ENCODE measurements at places on chromosomes 4 and X.

DNA sequence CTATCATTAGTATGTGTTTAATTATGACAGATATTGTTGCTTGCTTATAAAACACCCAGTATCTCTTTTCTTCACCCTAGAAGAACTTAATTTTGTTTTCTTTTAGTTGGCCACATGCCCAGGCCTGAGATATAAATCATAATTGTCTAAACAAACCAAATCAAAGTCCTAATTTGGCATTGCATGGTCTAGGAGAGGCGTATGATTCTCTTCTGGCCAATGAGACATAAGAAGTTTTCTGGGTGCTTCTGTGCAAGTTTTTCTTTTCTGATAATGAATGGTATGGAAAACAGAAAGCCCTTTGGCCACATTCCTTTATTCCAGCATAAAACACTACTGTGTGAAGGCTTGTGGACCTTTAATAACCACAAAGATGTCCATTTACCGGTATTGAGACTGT lies 192.9 kb upstream of the CTSO start:
- no peak for DNase-seq

GRCh38 chr4:121277194-121278105 lies 103.4 kb downstream of the QRFPR start:
- DNase-seq, result no peak

DNA sequence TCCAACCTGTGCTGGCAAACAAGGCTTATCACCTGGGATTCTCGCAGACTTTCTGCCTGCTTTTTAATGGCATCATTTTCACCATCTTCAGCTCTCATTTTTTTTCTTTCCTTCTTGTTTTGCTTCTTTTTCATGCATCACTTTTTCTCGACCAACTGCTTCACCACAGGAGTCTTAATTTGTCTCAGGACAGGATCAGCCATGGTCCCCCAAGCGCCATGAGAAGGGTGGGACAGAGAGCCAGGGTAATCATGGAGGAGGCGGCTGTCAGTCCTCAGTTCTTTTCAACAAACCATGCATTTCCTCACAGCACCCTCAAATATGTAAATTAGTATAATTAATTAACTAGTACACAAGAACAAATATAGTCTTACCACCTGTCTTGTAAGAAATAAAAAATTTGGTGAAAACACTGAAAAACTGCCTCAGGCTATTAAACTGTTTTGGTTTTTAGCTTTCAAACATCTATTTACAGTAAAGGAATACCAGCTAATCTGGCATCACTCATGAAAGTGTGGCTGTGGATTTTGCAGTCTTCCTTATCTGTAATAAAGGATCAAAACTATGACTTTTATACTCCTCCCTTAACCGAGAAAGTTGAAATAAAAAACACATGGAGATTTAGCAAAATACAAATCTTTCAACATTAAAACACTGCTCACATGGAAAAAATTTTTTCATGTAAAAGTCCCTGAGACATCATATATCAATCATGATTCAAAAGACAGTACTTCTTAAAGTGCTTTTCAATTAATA lies 19.1 kb downstream of the EIF4E start:
- DNase-seq, result no peak

- DNase-seq, result no peak
These were observed 46.2 kb upstream of the IGFBP7 start for GRCh38 chr4:57156242-57156990.

DNA sequence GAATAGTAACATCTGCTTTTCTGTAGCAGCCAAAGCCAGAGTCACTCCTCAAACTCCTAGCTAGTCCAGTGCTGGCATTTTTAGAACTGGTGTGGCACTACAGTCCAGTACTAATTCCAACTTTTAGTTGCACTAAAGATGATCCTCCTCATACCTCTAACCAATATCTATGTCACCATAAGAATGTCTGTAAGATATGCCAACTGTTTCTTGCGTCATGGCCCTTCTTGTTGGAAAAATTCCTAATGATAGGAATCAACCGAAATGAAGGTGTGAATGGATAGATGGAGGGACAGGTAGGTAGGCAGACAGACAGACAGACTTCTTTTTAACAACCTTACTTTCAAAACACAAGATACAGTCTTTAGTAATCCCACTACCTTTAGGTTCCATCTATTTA lies 74.6 kb upstream of the PRSS48 start:
- no peak for DNase-seq

GRCh38 chr4:53716011-53716410 lies 124.7 kb upstream of the LNX1 start:
- DNase-seq, result no peak

DNA sequence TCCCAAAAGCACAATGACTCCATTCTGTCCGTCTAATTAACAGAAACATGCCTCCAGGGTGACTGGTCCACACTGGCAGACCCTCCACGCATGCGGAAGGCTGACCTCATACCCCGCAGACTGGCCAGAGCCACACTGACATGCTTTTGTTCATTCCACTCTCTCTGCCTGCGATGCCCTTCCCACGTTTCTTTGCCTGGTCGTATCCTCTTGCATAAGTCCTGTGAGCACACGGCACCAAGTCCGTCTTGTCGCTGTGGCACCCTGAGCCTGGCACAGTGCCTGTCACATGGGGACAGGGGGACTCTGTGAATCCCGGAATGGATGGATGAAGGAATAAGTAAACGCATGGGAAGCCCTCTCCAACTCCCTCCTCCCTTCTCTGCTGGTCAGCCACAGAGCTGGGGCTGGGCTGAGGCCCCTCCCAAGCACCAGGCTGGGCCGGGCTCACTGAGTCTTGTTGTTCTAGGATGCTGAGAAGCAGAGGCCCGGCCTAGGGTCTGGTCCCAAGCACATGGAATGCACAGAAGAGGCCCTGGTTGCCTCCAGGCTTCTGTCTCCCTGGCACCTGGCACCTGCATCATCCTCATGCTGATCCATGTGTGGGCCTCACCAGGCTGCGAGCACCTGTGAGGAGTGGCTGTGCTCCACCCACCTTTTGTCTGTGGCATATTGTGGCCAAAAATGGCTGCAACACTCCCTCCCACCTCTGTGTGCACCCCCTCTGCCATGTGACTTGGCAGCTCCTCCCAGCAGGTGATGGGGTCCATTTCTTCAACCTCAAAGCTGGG lies 38.9 kb upstream of the C4orf50 start:
- no peak for DNase-seq

GRCh38 chr4:152786627-152787026 lies 6.9 kb downstream of the ARFIP1 start:
- DNase-seq, result no peak

DNA sequence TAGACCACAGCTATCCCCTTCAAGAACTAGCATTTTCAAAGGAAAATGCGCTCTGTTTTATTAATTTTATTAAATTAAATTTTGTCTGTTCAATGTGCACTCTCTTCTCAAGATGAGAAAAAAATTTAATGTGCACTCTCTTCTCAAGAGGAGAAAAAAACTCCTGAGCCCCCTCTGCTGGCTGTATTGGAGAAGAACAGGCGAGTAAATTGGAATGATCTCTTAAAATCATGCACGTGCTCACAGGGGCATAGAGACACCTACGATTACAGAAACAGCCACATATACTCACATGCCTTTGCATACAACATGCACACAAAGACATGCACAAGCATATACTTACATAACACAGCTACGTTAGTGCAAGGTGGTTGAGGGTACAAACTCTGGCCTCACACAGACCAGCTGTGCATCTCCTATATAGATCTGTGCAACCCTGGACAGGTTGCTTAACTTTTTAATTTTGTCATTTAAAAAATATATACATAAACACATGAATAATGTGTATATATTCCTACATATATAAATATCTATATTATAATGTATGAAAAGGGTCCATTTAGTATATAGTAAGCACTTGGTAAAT lies 176.2 kb upstream of the CXorf66 start:
- no peak for DNase-seq

DNA sequence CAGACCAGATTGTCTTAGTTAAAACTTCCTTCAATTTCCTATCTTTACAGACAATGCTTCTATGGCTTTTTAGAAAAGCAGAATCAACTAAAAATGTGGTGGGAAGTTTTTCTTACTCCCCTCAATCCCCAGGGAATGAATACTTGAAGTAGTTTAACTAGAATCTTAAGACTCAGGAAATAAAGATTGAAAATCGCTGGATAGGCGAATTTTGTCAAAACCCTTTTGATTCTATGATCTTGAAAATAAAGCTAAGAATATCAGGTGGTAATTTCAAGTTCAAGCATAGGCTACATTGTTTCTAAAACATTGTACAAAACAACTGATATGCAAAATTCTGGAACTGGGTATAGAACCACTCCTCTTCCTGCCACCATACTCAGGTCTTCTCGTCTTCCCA lies 276.5 kb upstream of the GK2 start:
- DNase-seq, result no peak

- DNase-seq, result no peak
These were observed 2.1 kb upstream of the FAT1 start for GRCh38 chr4:186725469-186726425.

- no peak for DNase-seq
These were observed 12.6 kb downstream of the ZMYM3 start for GRCh38 chrX:71241301-71241700.

DNA sequence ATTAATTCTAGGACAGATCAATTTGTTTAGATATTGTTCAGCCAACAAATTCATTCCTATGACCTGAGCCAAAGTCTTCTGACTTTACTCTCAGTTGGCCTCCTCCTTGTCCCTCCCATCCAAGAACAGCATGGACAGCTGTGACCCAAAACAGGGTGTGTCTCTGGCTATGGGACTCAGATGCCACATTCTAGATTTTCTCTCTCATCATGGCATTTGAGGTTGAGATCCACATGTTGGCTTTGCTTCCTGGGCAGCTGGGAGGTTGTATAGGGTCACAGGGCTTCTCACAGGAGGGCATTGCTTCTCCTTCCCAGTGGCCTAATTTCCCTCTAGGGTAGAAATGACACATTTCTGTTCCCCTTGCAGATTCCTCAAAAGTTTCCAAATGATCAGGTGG lies 22.6 kb upstream of the EGF start:
- no peak for DNase-seq

DNA sequence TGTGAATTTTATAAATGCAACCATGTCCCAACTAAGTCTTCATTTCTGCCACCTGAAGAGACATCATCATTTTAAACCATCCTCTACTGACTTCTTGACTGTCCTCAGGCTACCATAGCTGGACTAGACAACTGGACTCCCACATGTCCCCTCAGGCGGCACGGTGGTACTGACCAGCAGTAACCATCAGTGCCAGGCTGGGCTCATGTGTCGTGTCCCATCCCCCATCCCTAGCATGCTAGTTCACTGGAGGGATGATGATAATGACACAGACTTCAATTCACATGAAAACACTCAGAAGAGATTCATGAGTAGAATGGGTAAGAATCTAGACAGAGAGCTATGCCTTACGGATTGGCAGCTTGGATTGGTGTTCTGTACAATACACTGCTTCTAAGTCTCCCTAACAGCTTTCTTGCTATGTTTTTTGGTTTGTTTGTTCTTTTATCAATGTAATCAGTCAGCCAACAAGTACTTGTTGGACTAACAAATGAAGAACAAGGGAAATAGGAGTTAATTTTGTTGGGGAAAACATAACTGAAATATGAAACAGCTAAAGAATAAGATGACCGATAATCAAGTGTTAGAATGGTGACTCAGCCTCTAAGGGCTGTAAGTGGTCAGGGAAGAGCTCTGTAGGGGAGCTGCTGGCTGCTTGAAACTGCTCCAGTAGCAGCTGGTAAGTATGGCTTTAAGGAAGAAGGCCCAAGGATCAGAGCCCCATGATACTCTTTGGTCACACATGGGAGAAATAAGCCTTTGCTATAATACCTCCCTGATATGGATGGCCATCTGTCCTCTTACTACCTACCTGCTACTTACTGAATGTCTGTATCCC lies 10.3 kb downstream of the ZDHHC9 start:
- DNase-seq, result no peak

- no peak for DNase-seq
These were observed 95.9 kb downstream of the PDS5A start for GRCh38 chr4:39881789-39882188.

GRCh38 chr4:165131247-165131832 lies 18.7 kb upstream of the TMEM192 start:
- DNase-seq, result peak; percentile 74

- DNase-seq, result no peak
These were observed 65.3 kb upstream of the WDR1 start for GRCh38 chr4:10181745-10182445.

DNA sequence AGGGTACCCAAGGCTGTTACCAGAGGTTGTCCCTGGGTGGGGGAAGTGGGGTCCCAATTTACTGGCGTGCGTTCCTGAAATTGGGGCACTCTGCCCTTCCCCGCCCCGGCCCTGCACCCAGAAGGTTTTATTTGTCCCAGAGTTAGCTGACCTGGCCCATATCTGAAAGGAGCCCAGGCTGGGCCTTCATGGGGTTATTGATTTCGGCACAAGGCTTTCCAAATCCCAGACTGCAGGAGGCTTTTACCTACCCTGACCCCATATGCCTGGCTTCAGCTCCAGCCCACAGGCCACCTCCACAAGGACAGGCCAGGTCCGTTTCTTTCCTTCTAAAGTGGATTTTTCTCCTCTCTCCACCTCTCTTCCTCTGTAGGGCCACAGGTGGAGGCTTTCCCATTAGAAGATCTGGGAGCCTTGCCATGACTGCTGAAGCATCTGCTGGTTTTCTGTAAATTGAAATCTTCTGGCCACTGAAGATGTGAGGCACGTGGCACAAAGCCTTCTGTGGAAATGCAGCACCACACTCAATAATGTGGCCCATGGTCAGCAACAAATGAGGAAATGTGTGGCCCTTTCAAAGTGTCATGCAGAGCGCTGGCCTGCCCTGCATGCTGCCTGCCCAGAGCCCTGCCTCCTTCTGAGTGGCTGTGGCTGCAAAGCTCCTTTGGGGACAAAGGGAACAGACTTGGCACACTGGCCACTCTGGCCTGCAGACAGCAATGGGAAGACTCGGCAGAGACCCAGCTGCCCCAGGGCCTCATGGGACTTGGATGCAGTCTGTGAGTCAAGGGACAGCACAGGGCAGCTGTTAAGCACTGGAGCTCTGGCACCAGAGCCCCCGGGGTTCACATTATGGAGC lies 43.1 kb upstream of the MTM1 start:
- no peak for DNase-seq

DNA sequence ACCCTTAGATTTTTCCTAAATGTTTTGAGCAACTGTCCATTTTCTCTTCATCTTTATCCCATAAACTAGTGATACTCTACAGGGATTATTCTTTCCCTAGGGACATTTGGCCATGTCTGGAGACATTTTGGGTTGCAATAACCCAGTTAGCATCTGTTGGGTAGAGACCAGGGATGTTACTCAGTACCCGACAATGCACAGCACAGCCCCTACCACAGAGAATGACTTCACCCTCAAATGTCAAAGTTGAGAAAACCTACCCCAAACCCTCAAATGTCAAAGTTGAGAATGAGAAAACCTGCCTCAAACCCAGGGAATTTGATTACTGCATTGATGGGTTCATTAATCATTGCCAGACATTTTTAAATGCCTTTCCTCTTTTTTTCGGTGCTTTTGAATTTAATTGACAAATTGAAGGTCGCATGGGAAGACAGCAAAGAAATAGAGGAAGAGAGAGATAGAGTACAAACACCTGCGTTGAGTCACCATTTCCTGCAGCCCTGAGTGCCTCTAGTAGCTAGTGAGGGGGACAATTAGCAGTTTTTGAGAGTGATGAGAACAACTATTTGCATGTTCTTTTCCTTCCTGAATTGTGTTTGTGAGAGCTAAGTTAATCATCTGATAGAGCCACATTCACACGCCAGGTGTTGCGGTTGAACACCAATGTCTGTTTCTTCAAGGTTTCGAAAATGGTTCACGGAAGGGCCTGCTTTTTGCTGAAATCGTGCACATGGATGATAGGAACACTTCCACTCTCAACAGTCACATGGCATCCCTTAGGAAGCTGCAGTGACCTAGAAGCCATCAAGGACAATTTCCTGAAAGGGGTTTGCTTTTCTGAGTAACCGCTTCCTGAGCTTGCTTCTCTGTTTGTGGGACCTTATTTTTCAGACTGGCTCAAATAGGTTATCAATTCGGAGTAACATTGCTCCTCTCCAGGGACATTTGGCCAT lies 203.9 kb upstream of the VCX3A start:
- no peak for DNase-seq
